ENCODE measurements at places on chromosomes 3 and 15. TPM values are rescaled to one million over a fixed set of nuclear protein-coding genes. Genes with fewer than 3 reads are reported as not detected.

CAPN3 gene
- total RNA-seq = 0.21 TPM

GPR27 gene
- total RNA-seq = not detected

IL20RB gene
- total RNA-seq = 0.42 TPM

CHRD gene
- 0.20 TPM for total RNA-seq

AMOTL2 gene
- total RNA-seq = 85.1 TPM

SUSD5 gene
- 3.8 TPM for total RNA-seq

DENND4A gene
- 26.7 TPM for total RNA-seq
